ENCODE measurements at places on chromosomes 5 and 9.
A peak's percentile ranks its signal among the peaks of the same experiment; 100 is the strongest.

GRCh38 chr9:111712369-111712768 is 51.0 kb downstream of the GNG10 start:
- DNase-seq = no peak

DNA sequence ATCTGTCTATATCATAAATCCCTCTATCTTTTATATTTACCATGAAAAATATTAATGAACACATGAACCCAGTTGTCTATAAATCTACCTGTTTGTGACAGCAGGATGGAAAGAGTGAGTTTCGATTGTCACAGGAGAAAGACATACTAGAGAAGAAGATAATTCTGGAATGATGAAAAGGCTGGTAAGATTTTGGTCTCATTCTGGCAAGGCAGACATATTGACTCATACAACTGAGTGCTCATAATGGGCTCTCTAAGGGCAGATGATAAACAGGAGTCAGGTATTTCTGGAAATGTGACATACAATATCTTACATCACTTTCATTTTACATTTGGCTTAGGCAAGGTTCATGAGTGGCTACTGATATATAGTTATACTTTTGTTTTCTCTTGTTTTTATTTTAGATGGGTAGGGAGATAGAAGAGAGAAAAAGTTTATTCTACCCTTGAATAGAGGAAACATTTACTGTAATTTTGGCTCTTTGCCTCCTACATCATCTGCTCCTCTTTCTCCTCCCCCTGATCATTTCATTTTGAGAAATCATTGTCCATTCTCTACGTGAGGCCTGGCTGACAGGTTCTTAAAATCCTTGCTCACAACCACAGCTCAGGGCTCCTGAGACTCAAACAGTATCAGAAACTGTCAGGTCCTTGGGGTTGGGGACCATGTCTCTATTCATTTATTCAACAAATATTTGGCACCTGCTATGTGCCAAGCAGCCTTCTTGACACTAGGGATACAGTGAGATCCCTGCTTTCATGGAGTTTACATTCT is 14.4 kb downstream of the ELOVL7 start:
- no peak for DNase-seq

- peak; percentile 53 for DNase-seq
These were observed 397.0 kb downstream of the NR2F1-AS1 start for GRCh38 chr5:93184041-93184440.

DNA sequence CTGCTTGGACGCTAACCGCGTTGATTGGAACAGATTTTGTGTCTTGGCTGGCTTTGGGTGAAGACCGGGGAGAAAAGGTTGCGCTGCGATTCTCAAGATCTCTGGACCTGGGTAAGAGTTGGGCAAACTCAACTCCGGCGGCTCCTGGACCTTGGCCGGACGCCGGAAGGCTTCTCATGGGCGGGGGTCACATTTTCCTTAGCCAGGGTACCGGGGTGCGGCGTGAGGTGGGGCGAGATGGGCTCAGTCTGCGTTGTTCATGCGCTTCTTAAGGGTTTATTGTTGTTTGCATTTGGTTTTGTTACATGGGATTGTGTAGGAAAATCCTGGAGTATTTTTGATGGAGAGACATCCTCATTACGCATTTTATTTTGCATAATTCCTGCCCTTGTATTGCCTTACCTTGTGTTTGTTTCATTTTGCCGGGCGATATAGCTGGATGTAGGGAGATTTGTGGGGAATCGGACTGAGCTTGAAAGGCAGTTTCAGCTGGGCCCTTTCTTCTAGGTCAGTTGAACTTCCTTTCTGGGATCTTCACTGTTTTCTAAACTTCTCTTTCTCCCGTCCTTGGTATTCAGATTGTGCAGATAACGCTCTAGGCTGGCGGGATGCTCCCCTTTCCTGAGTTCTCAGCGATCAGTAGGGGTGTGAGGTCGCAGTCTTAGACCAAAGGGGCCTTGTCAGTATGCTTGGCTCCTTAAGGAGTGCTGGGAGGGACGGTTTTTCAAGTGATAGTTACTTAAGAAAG is 524 bp downstream of the MEGF10 start:
- DNase-seq = no peak

DNA sequence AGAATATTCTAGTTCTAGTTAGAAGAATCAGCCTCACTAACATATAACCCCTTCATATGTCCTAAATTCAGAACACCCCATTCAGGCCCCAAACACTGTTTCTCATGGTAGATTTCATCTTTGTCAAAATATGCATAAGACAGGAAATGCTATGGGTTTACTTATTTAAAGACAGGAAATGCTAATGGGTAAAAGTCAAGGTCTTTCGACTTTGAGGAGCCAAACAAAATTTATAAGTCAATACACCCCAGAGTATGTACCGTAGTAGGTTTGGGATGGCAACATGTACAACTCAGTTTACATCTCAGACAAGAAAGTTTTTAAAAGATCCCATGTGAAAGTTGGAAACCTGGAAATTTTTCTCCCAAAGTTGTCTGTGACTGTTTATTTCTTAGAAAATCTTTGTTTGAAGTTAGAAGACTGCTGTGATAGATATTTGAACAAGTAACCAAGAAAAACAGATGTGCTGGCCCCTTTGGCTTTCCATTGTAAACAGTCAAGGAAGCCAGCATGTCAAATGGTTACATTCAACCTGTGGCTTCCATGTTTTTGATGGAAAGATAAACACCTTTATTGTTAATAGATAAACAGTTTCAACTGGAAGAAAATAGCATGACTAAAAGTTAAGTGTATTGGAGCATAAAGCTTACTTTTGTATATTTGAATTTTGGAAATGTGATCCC is 102.2 kb downstream of the INIP start:
- DNase-seq = no peak
